ENCODE measurements at places on chromosomes 4 and X.

GRCh38 chr4:24392613-24393012 lies 191.7 kb downstream of the DHX15 start:
- no peak for DNase-seq

GRCh38 chrX:19566359-19567222 lies 51.3 kb upstream of the MAP3K15 start:
- DNase-seq = no peak

GRCh38 chr4:51998837-51999236 lies 21.3 kb downstream of the LRRC66 start:
- DNase-seq = no peak

GRCh38 chrX:110082161-110082560 lies 79.2 kb downstream of the TMEM164 start:
- no peak for DNase-seq

DNA sequence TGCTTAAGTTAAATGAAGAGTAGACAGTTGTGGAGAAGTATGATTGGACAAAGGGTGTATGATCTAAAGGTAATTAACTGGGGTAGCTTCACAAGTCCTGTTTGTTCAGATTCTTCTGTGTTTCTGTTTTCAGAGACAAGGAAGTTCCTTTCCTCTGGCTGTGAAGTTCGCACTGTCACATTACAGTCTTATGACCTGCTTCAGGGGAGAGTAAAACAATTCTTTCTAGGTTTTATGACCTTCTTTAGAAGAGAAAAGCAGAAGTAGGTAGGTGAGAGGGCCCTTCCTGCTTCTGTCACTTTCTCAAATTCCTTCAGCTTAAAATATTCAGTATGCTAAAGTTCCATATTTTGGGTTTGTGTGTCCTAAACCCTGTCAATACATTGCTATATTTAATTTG lies 211.9 kb downstream of the SOX3 start:
- DNase-seq = no peak

DNA sequence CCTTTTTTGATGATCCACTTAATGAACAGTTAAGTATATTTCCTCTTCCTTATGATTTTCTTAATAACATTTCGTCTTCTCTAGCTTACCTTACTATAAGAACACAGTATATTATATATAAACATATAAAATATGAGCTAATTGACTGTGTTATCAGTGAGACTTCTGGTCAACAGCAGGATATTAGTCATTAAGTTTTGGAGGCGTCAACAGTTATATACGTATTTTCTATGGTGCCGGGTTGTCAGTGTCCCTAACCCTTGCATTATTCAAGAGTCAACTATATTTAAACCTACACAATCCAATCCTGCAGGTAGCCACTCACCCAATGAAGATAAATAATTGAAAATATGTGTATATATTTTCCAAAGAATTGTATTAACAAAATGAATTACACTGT lies 88.0 kb downstream of the NR3C2 start:
- no peak for DNase-seq

DNA sequence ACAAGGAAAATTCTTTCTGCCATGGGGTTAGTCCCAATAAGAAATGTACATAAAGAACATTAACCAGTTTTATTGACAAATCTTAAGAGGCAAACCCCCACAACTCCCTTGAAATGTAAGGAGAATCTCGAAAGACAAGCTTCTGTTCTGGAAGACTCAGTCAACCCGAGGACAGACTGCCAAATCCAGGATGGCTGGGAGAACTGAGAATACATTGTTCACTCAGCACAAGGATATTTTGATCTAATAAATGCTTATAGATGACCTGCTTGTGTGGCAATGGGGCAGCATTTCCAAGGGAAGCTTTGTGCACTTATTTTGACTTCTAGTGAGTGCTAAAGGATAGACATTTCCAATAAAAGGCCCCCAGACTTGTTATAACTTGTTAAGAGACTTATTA lies 280.4 kb downstream of the DHX15 start:
- DNase-seq = no peak

DNA sequence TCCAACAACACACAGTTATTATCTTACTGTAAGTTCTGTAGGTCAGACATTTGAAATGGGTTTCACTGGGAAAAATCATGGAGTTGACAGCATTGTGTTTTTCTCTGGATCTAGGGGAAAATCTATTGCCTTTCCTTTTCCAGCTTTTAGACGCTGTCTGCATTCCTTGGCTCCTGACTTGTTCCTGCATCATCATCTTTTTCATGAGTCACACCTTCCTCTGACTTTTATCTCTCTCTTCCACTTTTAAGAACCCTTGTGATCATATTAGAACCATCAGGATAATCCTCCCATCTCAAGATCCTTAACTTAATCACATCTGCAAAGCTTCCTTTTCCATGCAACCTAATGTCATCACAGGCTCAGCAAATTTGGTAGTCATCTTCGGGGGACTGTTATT lies 1454.8 kb downstream of the RPA4 start:
- DNase-seq = no peak

GRCh38 chr4:170248576-170248975 lies 158.8 kb upstream of the AADAT start:
- DNase-seq = no peak

GRCh38 chr4:189525304-189525703 lies 415.4 kb upstream of the FRG1 start:
- no peak for DNase-seq

All from neuronal stem cell (in vitro differentiated cells).